Hair follicle dermal papilla cell (primary cell): ENCODE measurements at places on chromosomes 1 and 21. TPM values are rescaled to one million over a fixed set of nuclear protein-coding genes. Genes with fewer than 3 reads are reported as not detected.

The OR10J1 gene
- not detected in 2 replicates for total RNA-seq

The SLC50A1 gene
- 39.9 and 43.6 TPM in 2 replicates for total RNA-seq

The RNF11 gene
- total RNA-seq: 114 and 125 TPM in 2 replicates

The GPR52 gene
- total RNA-seq: 1.1 and 2.4 TPM in 2 replicates

The RAP1GAP gene
- 0.16 and 0.24 TPM in 2 replicates for total RNA-seq

The IFI44 gene
- 24.5 and 44.6 TPM in 2 replicates for total RNA-seq

The ZNF648 gene
- total RNA-seq: not detected in 2 replicates

The OLIG2 gene
- total RNA-seq: not detected in 2 replicates

The TMEM52 gene
- total RNA-seq: 0.61 and 0.65 TPM in 2 replicates

The REN gene
- not detected in 2 replicates for total RNA-seq

The RGS13 gene
- total RNA-seq: not detected in 2 replicates

The SELENBP1 gene
- 43.8 and 51.8 TPM in 2 replicates for total RNA-seq

The LCE1F gene
- total RNA-seq: not detected in 2 replicates

The TNNT2 gene
- total RNA-seq: not detected in 2 replicates

The C8A gene
- not detected in 2 replicates for total RNA-seq

The NUP133 gene
- total RNA-seq: 26.6 and 34.1 TPM in 2 replicates

The BARHL2 gene
- not detected in 2 replicates for total RNA-seq

The OVAAL gene
- total RNA-seq: not detected in 2 replicates

The DVL1 gene
- 64.8 and 74.8 TPM in 2 replicates for total RNA-seq

The CYP4X1 gene
- not detected in 2 replicates for total RNA-seq

The SPRR2A gene
- not detected in 2 replicates for total RNA-seq

The B3GALT2 gene
- 8.3 and 14.3 TPM in 2 replicates for total RNA-seq

The POU3F1 gene
- not detected in 2 replicates for total RNA-seq

The MANEAL gene
- total RNA-seq: 1.6 and 1.8 TPM in 2 replicates

The RSPH1 gene
- total RNA-seq: not detected in 2 replicates

The DNAJC28 gene
- total RNA-seq: 1.1 and 1.5 TPM in 2 replicates

The UMODL1 gene
- total RNA-seq: under 0.01 TPM in 1 of 2 replicates, not detected in the other

The HNRNPCL2 gene
- not detected in 2 replicates for total RNA-seq

The DIO1 gene
- total RNA-seq: not detected in 2 replicates

The PLA2G2C gene
- not detected in 2 replicates for total RNA-seq

The S100A7A gene
- not detected in 2 replicates for total RNA-seq

The PIK3R3 gene
- 7.5 and 8.3 TPM in 2 replicates for total RNA-seq
